ENCODE measurements at places on chromosomes 2 and 18. TPM values are rescaled to one million over a fixed set of nuclear protein-coding genes. Genes with fewer than 3 reads are reported as not detected.

DNA sequence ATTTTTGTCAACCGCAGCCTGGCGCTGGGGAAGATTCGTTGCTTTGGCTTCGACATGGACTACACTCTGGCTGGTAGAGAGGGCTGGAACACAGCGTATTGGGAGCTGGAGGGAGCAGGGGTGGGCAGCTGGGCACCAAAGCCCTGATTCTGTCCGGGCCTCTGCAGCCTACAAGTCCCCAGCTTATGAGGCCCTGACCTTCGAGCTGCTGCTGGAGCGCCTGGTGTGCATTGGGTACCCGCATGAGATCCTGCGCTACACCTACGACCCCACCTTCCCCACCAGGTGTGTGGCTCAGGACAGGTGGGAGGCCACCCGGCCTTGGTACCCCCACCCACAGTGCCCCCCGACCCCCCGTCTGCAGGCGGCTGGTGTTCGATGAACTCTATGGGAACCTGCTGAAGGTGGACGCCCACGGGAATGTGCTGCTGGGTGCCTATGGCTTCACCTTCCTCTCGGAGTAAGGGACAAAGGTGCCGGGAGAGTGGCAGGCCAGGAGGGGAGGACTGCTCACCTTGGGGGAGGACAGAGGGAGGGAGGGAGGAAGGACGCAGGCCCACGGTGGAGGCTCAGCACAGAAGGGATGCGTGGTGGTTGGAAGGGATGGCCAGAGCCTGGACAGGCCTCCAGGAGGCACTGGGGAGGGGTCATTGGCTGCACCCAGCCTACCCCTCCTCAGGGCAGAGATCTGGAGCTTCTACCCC, 1.2 kb downstream of the NT5DC4 start:
- no peak for DNase-seq

Gene INPP5D
- total RNA-seq, result 0.24 TPM

GRCh38 chr2:229407170-229407569, 136.1 kb upstream of the PID1 start:
- peak; percentile 94 for DNase-seq

DNA sequence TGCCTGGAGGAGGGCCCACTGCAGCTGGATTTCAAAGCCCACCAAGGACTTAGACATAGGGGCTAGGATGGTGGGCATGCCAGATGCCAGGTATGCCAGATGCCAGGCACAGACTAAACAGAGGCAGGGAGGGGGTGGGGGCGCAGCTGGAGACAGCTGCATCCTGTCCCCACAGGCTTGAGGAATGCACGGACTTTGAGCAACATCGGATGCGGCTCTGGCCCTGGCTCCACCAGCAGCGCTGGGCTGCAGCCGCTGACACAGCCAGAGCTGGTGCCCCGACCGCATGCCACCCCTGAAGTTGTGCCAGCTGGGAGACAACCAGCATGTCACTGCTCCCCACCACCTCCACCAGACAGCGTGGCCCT, 39.5 kb downstream of the AQP12A start:
- DNase-seq, result peak; percentile 11

Gene RGPD8
- 3.4 TPM for total RNA-seq

DNA sequence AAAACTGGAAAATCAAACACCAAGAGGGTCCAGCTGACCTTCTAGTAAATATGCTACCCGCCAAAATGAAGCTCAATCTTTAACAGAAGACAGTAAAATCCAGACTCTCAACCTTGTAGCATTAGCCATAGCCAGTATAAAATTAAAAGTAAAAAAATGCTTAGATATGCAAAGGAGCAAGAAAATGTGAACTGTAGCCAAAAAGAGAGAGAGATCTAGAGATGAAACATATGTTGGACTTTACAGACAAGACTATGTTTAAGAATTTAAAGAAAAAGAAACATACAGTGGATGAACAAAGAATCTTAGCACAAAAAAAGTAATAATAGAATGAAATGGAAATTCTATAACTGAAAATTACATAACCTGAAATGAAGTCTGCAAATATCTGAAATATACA, 344.5 kb downstream of the LRATD1 start:
- DNase-seq, result no peak

DNA sequence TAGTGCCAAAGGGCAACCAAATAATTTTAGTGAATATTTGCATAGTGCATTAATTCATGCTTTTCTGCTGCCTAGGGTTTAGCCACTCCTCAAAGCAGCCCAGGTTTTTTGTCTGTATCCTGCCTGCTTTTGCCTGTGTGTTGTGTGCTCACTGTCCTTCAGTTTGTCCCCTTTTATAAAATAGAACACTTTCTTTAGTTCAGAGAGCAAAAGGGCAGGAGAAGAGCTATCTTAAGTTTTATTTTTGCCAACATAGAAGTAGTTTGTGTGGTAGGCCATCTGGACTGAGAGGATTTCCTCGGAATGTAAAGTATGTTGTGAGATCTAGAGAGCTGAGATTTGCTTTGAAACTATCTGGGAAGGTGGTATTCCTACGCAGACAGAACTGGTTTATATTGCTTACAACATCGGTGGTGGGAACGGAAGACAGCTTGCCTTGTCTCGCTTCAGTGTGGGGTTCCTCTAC, 64.9 kb downstream of the EML4 start:
- no peak for DNase-seq

Gene C2orf80
- not detected for total RNA-seq

DNA sequence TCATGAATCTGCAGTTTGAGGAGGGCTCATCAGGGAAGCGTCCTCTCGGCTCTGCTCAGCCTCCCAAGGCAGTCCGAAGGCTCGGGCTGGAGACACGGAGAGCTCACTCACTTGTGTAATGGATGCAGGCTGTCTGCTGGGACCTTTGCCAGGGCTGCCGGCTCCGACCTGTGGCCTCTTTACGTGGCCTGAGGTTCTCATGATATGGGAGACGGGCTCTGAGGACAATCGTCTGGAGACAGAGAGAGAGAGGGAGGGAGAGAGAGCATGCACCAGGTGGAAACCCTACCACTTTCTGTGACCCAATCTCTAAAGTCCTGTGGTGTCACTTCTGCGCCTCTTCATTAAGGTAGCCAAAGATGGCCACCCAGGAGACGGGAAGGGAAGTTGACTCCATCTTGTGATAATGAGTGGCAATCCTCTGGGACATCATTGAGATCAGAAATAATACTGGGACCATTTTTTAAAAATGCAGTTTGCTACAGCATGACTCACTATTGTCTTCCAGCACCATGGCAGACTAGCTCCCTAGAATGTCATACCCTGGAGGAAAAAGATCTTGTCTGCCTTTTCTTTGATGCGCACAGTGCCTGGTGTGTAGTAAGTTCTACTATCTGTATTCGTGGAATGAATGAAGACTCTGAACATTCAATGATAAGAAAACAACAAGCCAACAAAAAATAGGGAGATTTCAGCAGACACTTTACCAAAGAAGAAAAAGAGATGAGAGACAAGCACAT, 60.2 kb downstream of the CD8B2 start:
- DNase-seq, result no peak
